ENCODE measurements at places on chromosomes 12 and 14.
A peak's percentile ranks its signal among the peaks of the same experiment; 100 is the strongest.

GRCh38 chr14:65403231-65403630 is 9.3 kb upstream of the FUT8 start:
- DNase-seq: no peak

GRCh38 chr14:105497671-105498429 is 6.8 kb downstream of the TEDC1 start:
- no peak for DNase-seq

DNA sequence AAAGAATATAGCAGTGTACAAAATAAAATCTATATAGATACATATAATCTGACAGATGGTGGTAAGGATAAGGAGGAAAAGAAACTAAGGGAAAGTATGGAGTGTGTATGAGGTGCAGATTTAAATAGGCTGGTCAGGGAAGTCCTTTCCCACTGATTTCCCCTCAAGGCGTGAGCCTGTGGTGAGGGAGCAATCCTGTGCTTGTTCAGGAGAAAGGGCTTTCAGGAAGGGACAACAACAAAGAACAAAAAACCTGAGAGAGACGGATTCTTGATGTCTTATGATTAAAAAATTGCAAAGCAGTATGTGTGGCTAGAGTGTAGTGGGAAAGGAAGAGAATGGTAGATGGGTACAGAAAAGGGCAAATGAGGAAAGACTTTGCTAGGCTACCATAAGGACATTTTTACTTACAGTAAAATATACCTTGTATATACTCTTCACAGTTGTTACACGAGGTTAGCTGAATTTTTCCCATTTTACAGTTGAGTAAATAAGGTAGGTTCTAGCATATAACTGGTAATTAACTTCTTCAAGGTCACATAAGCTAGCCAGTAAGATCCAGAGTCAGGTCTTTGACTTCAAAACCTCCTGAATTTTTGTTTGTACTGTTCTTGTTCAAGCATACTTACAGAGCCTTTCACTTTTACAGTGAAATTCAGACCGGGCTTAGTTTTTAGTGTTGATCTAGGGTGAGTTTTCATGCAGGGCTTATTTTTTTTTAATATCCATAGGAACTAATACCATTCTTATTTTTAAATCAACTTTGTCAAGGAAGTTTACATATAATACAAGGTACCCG is 15.6 kb downstream of the CNOT2 start:
- DNase-seq: peak; percentile 14

- DNase-seq: no peak
Observed at GRCh38 chr14:99871771-99872170, 78.6 kb downstream of the EML1 start.

DNA sequence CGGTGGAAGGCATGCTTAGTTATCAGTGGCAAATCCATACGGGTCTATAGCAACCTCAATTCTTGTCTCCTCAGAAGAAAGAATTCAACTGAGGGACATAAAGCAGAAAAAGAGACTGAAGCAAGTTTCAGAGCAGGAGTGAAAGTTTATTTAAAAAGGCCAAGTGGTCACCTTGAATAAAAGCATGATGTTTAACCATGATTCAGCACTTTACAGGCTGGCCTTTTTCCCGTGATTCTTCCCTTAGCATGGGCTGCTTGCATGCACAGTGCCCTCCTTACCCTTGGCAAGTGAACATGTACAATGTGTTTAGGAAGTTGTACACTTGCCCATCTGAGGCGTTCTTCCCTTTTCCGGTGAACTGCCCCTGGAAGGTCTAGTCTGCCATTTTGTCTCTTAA is 225.3 kb downstream of the ATP23 start:
- DNase-seq: no peak
